ENCODE measurements at places on chromosomes 12 and 14. TPM values are rescaled to one million over a fixed set of nuclear protein-coding genes. Genes with fewer than 3 reads are reported as not detected.

DNA sequence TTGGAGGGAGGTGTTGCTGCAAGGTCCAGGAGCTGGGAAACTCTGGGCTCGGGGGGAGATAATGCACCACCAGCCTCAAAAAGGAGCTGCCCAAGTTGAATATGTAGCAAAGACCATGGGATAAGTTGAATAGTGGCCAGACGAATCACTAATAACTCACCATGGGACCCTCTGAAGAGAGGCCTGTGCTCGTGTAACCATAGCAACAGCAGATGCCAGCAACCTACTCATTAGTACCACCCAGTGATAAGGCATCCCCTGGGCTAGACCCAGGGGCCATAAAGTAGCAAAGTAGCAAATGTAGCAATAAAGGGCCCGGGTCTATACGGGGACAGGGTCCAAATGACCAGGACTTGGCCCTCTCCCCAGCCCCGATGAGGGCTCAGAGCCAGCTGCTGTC lies 328.0 kb downstream of the DPF3 start:
- no peak for DNase-seq

DNA sequence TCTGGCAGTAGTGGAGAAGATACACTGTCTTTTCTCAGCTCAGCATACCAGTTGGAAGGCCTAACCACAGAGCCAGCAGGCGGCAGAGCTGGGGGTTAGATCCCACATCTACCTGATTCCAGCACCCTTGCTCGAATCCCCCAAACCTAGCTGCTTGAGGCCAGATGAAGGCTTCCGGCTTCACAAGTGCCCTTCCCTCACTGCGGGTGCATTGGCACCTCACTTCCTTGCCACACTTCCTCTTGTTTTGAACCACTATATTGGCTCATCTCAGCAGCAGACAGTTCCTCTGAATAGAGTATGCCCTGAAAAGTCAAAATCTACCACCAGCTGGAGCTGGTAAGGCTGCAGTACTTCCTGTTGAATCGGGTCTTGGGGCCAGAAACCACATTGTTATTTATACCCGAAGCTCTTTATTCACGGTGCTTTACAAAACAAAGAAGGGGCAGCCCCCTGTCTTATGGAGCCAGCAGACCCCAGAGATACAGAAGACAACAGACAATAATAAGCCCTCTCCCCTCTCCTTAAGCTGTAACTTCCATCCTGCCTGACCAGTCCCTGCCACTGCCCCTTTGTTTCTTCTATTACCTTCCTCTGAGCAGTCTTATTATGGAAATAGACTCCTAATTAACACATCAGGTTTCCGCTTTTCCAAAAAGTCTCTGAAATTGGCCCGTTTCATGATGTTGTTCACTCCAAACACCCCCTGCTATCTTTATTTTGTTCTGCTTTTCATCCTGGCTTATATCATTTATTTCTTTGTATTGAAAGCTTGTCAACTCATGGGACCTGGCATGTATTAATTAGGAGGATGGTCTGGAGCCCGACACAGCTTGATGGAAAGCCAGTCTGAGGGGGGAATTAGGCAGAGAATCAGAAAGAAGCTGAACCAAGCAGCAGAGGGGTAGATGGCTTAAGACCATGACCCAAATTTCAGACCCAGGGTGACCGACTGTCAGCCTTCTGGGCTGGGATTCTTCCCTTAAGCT lies 233.5 kb downstream of the EFCAB11 start:
- no peak for DNase-seq

DNA sequence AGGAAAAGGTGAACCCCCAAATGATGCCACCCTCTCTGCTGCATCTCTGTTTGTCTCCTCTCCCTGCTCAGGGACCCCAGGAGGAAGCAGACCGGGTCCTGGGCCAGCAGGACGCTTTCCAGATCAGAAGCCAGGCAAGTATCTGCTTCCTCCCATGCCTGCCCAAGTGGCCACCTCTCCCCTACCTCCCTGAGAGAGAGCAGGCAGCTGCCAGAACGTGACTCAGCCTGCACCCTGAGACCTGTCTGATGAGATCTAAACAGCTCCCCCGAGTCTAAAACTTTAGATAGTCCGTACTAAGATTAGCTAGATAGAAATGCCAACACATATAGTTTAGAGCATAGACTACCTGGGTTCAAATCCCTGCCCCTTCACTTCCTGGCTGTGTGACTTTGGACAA lies 31.2 kb upstream of the OAS1 start:
- DNase-seq: no peak

HSPB8 gene
- 79.1 TPM for total RNA-seq

GRCh38 chr12:106204312-106204711 lies 43.5 kb downstream of the CKAP4 start:
- no peak for DNase-seq

GRCh38 chr12:101826766-101827368 lies 3.9 kb downstream of the GNPTAB start:
- DNase-seq: no peak

GRCh38 chr12:16437926-16438325 lies 90.5 kb downstream of the MGST1 start:
- DNase-seq: no peak

MFAP5 gene
- total RNA-seq: not detected

GRCh38 chr12:26416550-26416949 lies 221.2 kb downstream of the SSPN start:
- no peak for DNase-seq

DNA sequence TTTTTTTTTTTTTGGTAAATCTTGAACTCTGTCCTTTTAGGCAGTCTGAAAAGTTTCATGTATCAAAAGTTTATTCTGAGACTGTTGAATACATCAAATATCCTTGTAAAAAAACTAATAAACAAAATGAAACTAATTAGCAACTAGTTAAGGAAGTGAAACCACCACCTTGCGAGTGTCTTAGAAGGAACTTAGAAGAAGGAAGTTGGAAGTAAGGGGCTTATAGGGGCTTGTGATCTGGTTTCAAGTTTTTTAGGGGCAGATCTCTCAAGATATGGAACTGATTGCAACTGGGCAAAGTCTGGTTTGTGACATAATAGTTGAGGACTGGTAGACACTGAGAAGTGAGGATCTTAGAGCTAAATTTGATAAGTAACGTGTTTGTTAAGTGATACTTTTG lies 748.8 kb downstream of the C12orf50 start:
- DNase-seq: no peak

- peak; percentile 60 for DNase-seq
These were observed 29.3 kb upstream of the ATF1 start for GRCh38 chr12:50734409-50735263.

ADGRD1 gene
- total RNA-seq: 58.8 TPM

- no peak for DNase-seq
These were observed 267.3 kb upstream of the PDE3A start for GRCh38 chr12:20101046-20101445.

SERPINA9 gene
- not detected for total RNA-seq

DNA sequence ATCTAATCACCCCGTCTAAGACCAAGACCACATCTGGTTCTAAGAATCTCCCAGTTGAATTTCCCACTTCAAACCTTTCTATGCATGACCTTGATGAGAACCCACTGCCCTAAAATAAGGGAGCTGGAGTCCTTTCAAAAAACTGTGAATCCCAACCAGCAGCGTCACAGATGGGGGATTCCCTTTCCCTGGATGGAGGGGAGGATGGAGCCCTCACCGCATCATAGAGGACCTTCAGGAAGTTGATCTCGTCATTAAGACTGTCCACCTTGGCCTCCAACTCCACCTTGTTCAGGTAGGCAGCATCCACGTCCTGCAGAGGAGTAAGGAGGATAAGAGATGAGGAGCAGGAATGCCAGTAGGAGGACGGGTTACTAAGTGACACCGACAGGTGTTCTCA lies 4.8 kb downstream of the KRT4 start:
- DNase-seq: no peak

- no peak for DNase-seq
These were observed 73.9 kb downstream of the EID3 start for GRCh38 chr12:104377514-104377812.

GRCh38 chr12:124190312-124191023 lies 104.4 kb upstream of the RFLNA start:
- no peak for DNase-seq

GRCh38 chr12:116055895-116056607 lies 221.4 kb downstream of the MED13L start:
- DNase-seq: no peak

LALBA gene
- total RNA-seq: not detected

DNA sequence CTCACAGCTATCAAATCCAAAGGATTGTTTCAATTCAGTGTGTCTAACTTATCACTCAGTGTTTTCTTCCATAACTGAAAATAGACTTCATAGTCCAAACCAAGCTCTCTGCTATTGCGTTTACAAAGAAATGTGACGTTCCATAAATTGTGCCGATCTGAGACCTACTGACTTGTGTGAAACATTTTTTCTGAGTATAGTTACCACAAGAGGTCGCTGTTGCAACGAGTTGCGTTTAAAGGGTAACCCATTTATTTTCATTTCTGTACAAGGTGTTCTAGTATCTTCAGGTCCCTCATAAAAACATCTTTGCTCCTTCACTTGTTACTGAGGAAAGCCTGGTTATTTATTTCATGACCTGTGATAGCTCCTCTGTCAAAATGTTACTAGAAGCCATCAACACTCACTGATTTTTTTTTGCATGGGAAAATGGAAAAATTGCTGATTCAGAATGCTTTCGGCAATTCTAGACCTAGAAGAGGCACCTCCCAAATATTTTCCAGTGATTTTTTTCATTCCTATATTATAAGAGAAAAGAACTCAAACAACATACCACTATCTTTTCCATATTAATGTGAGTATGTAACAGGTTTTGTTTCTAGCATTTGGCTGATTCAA lies 60.9 kb upstream of the OR4E1 start:
- peak; percentile 58 for DNase-seq

GRCh38 chr12:113119980-113120669 lies 15.4 kb downstream of the RASAL1 start:
- DNase-seq: no peak

DNA sequence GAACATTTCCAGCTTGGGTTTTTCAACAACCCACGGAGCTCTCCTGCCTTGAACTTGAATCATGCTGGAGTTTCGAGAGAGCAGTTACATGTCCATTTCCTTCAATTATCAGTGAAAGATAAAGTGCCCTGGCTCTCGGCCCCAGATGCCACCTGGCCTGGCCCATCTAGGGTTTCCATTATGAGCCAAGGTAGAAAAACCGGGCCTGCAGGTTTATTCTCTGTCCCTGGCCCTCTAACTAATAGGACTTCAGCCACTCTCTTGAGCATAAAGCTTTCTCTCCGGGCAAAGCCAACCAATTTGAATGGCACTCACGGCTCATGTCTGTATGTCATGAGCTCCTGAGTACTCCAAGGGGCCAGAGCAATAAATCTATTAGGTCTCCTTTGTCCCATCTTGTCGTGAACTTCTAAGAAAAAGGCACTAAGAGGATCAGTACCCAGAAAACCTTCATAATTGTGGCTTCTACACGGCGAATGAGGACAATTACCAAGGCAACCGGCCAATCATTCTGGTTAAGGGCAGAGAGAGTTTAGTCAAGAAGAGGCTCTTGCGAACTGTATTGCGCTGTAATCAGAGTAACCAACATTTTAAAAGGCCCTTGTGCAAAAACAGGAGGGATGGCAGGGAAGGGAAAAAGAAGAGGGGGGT lies 392.3 kb downstream of the MED13L start:
- no peak for DNase-seq

DNA sequence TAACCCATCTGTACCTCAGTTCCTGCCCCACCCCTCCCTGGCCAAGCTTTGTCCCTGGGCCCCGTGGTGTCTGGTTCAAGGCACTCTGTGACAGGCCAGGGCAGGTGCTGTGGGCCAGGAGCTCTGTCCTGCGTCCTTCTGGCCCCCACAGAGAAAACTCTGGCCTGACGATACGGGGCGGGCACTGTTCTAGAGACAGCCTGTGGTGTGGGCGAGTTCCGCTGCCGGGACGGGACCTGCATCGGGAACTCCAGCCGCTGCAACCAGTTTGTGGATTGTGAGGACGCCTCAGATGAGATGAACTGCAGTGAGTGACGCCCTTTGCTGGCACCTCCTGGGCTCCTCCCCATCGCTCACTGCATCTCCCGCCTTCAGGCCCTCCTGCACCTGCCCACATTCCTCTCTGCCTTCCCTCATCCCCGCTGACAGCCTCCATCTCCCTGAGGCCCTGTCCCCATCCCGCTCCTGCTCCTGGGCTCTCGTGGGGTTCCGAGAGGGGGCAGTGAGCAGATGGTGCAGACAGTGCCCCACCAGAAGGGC lies 22.8 kb upstream of the NXPH4 start:
- no peak for DNase-seq

DNA sequence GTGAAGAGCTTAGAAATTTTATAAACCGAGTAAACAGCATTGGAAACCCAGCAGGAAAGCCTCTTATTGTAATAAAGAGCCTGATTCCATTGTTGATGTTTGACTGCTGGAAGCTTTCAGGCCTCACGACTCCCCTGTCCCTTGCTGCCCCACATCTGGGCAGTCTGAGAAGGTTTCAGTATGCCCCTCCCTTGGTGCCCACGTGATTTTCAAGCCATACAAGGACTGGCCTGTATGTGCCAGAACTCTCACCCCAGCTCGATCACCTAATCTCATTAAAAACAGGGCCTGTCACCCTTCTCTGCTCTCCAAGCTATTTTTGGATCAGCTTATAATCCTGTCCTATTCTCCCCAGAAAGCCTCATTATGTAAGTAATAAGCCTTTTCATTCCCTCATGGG lies 7.5 kb upstream of the PYROXD1 start:
- DNase-seq: no peak

NEUROD4 gene
- not detected for total RNA-seq

MYF5 gene
- not detected for total RNA-seq

DNA sequence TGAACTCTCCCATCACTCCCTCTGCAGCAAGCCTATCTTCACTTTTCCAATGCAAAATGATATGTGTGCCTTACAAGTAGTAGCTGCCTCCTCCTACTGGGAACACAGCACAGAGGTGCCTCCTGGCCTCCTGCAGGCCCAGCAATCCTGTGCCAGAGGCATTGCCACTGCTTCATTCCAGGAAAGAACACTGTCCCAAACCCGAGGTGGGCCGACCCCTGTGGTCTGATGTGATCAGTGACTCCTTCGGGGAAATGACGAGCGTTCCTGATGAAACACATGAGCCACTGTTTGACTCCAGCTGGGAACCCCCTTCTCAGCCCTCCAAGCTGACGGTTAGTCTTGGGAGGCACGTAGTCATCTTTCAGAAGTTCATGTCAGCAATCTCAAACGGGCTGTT lies 19.5 kb downstream of the PSMC1 start:
- no peak for DNase-seq

GRCh38 chr14:69106451-69106850 lies 46.5 kb downstream of the DCAF5 start:
- DNase-seq: no peak
